ENCODE measurements at places on chromosomes 11 and 22.

DNA sequence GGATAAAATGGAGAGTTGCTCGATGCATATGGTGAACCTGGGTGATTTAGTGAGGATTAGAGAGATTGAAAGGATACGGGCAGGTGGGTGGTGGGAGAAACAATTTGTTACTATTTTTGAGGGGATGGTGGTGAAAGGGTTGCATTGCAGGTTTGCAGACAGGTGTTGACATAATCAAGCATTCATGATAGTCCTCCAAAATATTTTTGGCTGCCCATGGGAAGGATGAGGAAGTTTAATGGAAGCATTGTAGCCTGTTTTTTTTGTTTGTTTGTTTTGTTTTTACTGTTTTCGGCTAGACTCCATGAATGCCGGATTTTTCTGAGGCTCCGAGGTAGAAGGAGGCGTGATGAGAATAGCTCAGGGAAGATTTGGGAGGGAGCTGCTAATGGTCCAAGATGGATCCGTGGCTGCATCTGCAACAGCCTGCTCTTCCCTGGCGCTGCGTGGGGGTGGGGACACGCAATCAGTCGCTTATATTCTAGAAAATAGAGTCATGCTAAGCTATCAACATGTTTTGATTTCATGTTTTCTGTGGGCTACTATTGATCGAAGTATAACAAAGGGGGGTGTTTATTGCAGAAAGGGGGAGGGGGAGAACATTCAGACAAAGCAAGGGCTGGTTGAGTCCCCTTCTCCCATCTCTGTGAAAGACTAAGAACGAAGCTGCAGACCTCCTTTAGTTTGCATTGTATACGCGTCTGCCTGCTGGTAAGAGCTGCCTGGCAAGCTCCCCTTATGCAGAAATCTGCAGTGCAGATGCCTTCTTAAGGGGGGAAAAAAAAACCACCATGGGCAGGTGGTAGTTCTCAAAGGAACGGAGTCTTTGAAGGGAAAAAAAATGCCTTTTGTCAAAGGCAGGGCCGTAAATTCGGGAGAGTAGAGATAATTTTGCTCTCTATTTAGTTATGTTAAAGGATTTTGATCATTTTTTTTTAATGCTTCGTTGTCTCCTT lies 1.0 kb downstream of the RTN3 start:
- DNase-seq: peak; percentile 20

DNA sequence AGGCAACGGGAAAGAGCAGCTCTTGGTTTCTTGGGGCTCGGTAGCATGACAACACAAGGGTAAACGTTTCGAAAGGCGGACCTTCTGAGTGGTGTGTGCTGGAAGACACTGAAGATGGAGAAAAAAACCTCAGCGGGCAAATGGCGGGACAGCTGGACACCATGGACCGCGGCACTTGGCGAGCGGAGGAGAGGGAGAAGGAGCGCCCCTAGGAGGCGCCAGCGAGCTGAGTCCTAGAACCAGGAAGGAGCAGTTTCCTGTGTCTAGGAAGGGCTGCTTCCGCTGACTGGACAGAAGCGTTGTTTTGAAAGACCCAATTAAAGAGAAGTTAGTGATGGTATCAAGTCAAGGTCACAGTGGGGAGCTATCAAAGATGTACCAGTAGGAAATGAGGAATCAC lies 44.0 kb upstream of the OPCML start:
- peak; percentile 82 for DNase-seq

DNA sequence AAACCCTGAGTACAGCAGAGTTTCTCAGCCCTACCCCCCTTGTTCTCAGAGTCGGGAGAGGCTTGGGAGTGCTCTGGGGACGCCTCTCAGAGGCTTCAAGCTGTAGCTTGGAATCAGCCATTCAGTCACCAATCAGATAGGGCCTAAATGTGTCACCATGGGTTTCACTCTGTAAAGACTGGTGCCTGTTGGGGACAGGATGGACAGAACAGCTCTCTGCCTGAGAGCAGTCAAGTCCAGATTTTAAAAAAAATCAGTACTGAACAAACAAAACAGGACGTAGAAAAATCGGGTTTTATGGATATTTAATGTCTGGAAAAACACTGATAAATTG lies 1.3 kb downstream of the FADD start:
- no peak for DNase-seq

GRCh38 chr22:32317524-32317923 lies 40.1 kb upstream of the RFPL3 start:
- DNase-seq: no peak

- no peak for DNase-seq
These were observed 20.7 kb upstream of the C11orf96 start for GRCh38 chr11:43921561-43922294.

DNA sequence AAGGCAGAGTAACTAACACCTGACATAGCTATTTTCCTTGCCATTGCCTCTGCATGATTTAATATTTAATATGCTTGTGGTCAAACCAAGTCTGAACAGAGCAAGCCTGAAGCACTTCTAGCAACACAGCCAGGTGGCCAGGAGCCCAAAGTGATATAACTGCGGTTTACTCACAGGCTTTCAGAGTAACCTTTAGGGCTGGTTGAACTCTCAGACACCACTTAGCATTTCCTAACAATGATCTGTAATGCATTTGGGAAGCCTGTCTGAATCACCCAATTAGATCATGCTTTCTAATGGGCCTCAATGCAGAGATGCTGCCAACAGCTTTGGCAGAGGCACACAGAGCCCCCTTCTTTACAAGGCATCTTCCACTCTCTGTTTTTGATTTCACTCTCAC lies 96.1 kb downstream of the FDX1 start:
- DNase-seq: no peak

All from Daoy (cell line).